Chondrocyte (in vitro differentiated cells): ENCODE measurements at places on chromosomes 4 and X. TPM values are rescaled to one million over a fixed set of nuclear protein-coding genes. Genes with fewer than 3 reads are reported as not detected.

Gene KIAA0232
- total RNA-seq = 24.7 to 27.4 TPM (median 26.2 TPM) in 3 replicates

Gene MAGEB1
- not detected in 3 replicates for total RNA-seq

Gene PRSS12
- total RNA-seq = 8.9 to 15.3 TPM (median 15.1 TPM) in 3 replicates

Gene GC
- not detected in 3 replicates for total RNA-seq

Gene TMEM255A
- 0.10 to 0.15 TPM in 2 of 3 replicates, not detected in the other for total RNA-seq

Gene SNX12
- total RNA-seq = 52.9 to 66.6 TPM (median 60.9 TPM) in 3 replicates

- DNase-seq = no peak
Observed at GRCh38 chr4:115515366-115515765, 401.9 kb upstream of the NDST4 start.

DNA sequence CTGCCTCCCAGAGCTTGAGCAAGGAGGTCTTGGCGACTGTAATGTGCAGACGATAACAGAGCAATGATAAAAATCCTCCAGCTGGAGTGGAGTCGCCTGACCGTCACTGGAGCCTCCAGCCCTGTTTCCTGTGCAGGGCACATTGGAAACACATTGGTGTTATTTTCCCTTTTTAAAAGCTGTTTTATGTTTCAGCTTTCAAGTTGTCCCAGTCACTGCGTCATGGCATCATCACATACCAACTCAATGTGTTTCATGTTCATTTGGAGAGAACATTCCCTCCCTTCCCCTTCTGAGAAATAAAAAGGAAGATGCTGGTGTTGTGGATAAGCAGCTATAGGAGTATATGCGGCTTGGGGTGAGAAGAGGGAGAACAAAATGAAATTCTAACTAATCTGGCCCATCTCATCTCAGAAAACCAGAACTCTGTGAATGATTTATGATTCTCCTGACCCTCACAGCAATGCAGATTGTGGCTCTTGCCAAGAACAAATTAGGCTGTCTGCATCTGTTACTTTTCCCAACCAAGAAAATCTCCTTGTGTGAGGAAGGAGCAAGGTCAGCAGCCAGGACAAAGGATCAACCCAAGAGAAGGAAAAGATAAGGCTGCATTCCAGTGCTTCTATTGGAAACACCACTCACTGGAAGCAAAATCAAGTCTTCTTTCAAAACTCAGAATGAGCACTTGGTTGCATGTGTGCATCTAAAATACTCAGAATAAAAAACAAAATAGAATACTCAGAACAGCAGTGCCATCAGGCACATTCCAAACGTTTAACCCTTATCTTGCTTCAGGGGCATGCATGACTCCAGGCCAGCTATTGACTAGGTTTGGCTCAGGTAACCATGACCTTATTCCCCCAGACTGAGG, 134.4 kb downstream of the RASL11B start:
- no peak for DNase-seq

DNA sequence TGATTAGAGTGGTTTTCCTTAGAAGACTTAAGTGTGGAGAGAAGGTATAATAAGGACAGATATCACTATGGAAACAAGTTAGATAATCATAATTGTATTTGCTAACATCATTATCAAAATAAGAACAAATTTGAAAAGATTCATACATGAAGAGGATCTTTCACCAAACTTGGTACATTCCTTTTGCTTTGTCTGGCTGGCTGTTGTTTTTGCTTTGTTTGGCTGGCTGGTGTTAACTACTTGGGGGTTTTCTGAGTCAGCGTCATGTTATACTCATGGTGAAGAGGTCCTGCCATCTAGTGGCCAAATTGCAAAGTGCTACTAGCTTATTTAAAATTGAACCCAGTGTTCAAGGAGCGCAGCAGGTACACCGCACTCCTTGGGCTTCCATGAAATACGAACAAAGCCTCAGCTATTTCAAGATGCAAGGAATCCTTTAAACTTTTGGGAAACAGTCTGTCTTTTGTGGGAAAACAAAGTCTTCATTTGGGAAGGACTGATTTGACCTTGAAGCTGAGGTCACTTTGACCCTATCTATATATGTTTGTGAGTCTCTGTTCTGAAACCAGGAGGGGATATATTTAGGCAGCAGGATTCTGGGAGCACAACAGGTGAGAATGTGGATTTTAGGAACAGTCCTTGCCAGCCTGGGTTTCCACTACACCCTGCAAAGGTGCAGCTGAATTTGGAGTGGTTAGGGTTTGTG, 129.7 kb downstream of the PLS3 start:
- no peak for DNase-seq

DNA sequence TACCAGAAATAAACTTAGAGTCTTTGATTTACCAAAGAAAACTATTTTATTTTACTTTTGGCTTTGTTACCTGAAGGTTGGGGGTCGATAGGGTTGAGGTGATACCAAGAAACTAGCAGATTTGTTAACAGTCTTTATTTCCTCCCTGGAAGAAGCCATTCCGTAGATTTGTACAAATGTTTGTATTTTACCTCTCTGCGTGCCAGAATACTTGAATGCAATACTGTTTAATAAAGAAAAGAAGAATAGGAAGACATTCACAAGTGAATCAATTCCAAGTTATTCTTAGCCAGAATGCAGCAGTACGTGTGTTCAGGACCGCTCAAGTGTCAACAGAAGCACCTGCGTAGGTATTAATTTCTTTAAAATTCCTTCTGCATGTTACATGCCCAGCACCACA, 260.3 kb upstream of the TENM3 start:
- no peak for DNase-seq

- no peak for DNase-seq
Observed at GRCh38 chr4:6180841-6181631, 19.3 kb downstream of the JAKMIP1 start.

GRCh38 chr4:1879485-1879884, 8.3 kb downstream of the NSD2 start:
- DNase-seq = peak; percentile 11

DNA sequence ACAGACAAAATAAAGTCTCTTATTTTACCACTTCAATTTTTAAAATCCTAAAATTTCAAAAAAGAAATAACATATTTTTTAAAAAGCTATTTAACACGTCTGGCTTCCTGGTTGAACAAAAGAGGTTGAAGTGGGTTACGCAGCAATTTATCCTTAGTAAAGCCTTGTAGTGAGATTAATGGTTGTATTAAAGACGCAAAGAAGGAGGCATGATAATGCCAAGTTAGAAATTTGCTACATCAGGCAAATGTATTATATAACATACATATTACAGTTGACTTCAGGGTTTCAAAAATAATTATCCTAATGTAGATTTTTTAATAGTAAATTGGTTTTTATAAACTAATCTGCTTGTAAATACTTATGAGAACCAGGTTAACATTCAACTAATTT, 35.3 kb downstream of the ANKRD17 start:
- DNase-seq = no peak

DNA sequence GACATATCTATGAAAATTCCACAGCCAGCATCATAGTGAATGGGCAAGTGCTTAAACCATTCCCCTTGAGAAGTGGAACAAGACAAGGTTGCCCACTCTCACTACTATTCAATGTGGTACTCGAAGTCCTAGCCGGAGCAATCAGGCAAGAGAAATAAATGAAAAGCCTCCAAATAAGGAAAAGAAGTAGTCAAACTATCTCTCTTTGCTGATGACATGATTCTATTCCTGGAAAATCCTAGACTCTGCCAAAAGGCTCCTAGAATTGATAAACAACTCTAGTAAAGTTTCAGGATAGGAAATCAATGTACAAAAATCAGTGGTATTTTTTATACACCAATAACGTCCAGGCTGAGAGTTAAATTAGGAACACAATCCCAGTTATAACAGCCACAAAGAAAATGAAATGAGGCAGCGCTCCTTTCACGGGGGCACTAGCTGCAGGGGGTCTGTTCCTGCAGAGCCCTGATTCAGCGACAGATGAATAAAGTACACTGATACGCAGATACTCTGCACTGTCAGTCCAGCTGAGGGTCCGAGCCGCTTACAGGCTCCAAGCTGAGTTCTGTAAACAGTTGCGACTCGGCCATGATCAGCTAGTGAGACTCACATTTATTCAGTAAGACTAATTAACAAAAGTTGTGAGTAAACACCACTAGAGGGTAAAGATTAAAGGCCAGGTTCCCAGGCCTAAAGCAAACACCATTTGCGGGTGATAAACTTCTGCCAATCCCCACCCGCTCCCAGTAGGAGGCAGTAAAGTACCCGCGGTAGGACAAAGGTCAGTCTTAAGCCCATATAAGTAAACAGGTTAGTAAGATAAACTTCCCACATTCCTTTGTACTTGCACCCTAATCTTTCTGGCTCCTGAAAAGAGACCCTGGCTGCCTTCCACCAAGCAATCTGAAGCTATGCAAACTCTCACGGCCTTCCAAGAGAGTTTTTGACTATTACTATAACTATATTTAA, 290.6 kb upstream of the GRID2 start:
- DNase-seq = no peak

DNA sequence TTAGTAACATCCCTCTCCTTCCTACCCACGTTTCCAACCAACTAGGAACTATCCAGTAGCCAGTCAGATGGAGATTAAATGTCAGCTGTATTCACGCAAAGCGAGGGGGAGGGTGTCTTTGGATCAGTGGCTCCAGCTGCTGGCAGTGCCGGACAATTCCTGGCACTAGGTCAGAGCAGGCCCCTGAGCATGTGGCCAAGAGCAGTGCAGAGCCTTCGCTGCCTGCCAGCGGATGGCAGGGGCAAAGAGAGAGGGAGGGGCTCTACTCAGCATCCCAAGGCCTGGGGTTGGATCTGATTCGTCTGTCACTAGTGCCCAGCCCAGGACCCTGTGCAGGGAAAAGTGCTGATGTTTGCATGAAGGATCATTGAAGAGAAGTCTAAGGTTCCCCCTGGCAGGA, 28.7 kb upstream of the JAKMIP1 start:
- no peak for DNase-seq

DNA sequence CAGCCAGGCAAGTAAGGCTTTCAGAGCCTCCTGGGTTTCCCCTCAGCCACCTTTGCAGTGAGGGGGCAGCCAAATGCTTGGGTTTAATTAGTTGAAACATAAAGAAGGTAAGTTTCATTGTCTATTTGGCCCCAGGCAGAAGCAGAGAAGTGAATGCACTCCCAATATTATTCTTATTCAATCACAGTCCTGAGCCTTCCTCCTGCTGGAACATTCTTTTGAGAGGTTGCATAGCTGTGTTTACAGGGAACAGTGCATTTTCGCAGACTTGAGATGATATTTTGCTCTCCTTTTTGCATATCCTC, 13.9 kb downstream of the SLC2A9 start:
- no peak for DNase-seq

GRCh38 chr4:22483551-22483981, 32.3 kb downstream of the ADGRA3 start:
- no peak for DNase-seq

DNA sequence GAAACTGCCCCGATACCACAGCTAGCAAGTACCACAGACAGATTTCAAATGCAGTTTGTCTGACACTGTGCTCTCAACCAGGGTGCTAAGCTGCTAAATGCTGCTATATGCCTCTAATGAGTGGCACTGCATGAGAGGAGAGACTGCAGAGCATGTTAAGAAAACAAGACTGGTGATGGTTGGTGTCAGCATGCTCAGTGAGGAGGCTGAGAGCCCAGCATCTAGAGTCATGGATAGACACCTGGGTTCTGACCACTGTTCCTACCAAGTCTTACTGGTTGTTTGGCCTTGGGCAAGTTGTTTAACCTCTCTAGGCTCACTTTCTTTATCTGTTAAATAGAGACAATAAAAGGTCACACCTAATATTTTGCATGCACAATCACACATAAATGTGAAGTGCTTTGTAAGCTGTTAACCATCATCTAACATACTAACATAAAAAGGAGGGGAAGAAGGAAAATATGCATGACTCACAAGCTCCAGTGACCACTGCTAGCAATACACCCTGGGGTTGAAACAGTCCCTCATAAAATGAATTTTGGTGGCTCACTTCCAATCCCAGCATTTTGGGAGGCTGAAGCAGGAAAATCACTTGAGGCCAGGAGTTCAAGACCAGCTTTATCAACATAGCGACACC, 20.7 kb downstream of the HHIP start:
- DNase-seq = no peak

DNA sequence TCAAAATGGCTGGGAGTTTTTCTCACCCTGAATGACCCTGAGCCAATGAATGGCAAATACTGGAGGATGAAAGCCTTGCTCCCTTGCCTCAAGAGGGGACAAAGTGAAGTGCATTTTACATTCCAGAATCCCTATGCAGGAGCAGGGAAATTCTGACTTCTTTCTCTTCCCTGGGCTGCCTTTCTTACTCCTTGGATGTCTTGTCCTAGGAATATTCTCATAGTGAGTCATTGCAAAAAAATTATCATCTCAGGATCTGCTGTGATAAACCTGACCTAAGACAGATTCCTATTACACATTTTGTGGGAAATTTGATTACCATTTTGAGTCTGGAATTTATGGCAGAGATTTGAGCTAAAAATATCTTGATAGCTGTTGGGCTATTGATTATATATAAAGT, 199.9 kb downstream of the TMA16 start:
- no peak for DNase-seq

DNA sequence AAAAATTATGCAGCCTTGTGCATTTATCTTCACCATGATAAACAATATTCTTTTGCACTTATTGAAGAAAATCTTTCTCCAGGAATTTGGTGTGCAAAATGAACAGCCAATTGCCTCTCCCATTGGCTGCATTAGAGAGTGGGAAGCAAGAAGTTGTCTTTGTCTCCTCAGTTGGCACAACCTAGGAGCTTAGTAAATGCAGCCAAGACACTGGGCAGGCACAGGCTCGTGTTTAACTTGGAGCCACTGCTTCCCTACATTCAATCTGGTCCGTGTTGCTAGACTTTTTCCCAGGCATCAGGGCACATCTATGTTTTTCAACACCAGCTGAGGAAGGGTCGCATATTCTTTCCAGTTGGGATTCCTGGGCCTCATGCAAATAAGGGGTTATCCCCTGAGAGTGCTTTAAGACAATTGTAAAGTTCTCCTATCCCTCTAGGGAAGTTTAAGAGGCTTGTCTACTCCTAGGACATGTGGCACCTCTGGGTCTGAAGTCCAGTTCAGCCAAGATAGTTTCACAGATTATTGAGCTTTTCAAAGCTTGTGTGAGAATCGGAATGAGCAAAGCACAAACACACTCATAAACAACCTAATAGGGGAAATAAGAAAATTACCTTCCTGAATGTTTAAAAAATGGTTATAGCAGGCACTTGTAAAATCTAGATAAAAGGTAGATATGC, 31.8 kb upstream of the SRD5A3 start:
- no peak for DNase-seq

DNA sequence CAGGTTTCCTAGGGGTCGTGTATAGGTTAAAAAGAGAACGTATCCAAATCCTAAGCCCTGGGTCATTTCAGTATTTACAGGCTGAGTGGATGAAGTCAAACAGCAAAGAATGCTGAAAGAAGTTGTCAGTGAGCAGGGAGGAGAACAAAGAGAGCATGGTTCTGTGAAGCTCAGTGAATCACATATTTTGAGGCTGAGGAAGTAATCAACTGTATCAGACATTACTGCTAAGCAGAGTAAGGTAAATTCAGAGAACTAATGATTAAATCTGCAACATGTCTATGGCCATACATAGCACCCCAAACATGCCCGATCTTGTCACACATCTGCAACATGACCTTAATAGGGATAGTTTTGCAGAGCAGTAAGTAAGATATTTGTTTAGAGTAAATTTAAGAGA, 1130.3 kb downstream of the RAPGEF2 start:
- no peak for DNase-seq

DNA sequence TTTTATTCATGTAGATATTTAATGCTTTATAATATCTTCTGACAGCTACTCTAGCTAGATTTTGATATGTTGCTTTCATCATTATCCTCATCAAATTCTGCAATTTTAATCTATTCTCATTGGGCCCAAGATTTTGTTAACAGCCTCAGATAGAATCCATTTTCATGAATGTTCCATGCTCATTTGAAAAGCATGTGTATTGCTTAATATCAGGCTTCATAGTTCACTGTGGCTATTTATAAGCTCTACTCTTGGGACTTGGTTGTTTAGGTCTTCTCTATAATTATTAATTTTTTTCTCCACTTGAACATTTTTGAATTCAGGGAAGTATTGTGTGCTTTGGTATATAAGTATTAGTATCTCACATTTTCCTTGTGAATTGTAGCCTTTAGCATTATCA, 41.8 kb downstream of the RAB40A start:
- no peak for DNase-seq
